ENCODE measurements at places on chromosomes 3 and 15.
A peak's percentile ranks its signal among the peaks of the same experiment; 100 is the strongest.

- peak; percentile 71 for DNase-seq
Observed at GRCh38 chr15:41772720-41773331, 1.5 kb upstream of the MAPKBP1 start.

- DNase-seq: no peak
Observed at GRCh38 chr3:182028081-182028480, 316.4 kb downstream of the SOX2 start.

GRCh38 chr3:34279901-34280300 is 481.5 kb downstream of the PDCD6IP start:
- DNase-seq: no peak

DNA sequence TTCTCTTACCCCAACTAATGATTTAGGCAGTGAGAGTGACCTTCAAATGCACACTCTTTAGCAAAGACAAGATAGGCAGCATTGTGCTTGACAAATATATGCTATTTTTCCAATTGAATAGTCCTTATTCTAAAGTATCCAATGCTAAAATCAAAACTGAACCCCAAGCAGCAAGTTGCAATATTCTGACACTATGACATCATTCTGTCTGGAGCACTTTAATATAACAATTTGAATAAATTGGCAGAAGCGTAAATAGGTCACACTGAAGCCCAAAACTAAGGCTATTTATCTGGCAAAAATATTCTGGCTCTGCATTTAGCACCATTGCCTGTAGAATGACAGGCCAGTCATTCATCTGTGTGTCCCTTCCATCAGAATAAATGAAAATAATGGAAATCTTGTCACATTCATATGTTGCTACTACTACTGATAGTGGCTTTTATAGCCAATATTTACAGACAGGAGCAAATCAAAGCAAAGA is 2.9 kb downstream of the CBLB start:
- no peak for DNase-seq

DNA sequence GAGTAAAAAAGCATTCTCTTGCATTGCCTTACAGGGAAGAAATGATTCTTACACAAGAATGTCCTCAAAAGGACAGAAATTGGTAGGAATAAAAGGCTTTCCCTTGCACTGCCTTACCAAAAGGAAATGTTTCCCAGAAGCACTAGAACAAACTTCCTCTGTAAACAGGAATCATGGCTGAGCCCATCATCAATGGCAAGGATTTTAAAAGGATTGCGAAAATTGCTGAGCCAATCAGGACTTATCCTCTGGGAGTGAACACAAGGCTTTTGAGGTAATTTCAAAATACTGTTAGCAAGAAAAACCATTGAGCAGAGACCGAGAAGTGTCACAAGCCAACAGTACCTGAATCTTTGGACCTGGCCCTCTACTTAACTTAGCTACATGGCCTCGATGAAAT is 897.3 kb downstream of the ROBO1 start:
- no peak for DNase-seq

- DNase-seq: no peak
Observed at GRCh38 chr3:64105816-64106215, 82.5 kb upstream of the PSMD6 start.

Measured in umbilical cord (tissue), 2 donors.